ENCODE measurements at places on chromosomes 5 and 9.

DNA sequence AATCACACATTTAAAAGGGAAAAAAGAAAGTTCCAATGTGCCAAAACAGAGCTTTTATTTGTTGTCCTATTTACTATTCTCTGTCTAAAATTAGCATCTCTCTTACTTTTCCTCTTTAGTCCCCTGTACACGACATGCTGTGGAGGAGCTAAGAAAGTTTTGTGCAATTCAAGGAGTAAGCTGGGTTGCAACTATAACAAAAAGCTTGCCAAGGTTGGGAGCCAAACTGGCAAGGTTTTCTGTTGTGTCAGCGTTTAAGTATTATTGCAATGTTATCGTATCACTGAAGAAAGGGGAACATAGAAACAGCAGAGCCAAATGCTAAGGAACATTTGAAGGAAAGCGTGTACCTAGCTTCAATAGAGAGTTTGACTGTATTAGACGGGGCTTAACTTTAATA, 680.8 kb downstream of the CETN3 start:
- no peak for DNase-seq

DNA sequence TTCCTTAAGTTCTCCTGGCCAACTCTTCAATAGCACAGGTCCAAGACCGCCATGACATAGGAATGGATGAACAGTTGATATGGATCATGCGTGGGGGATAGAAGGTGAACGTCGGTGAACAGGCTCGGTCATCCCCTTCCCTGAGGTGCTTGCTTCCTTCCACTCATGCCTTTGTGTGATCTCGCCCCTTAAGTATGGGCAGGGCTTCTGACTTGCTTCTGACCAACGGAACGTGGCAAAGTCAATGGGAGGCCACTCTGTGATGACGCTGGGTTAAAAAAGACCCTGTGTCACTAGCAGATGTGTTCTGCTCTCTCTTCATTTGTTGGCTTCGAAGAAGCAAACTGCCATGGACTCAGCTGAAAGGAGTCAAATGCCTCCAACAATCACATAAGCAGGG, 240.5 kb upstream of the TUT7 start:
- DNase-seq = no peak

GRCh38 chr5:139655727-139656271, 7.7 kb downstream of the CXXC5 start:
- no peak for DNase-seq

GRCh38 chr5:113632996-113633395, 119.5 kb downstream of the YTHDC2 start:
- DNase-seq = no peak

- peak; percentile 83 for DNase-seq
These were observed 2.6 kb downstream of the CDK9 start for GRCh38 chr9:127788337-127789011.

GRCh38 chr5:53667621-53668020, 107.2 kb downstream of the NDUFS4 start:
- no peak for DNase-seq

GRCh38 chr9:129362287-129363000, 184.4 kb upstream of the IER5L start:
- DNase-seq = no peak

- no peak for DNase-seq
These were observed 45.9 kb downstream of the CERT1 start for GRCh38 chr5:75465480-75465879.

- no peak for DNase-seq
These were observed 360.4 kb upstream of the ZNF608 start for GRCh38 chr5:125106881-125107280.

DNA sequence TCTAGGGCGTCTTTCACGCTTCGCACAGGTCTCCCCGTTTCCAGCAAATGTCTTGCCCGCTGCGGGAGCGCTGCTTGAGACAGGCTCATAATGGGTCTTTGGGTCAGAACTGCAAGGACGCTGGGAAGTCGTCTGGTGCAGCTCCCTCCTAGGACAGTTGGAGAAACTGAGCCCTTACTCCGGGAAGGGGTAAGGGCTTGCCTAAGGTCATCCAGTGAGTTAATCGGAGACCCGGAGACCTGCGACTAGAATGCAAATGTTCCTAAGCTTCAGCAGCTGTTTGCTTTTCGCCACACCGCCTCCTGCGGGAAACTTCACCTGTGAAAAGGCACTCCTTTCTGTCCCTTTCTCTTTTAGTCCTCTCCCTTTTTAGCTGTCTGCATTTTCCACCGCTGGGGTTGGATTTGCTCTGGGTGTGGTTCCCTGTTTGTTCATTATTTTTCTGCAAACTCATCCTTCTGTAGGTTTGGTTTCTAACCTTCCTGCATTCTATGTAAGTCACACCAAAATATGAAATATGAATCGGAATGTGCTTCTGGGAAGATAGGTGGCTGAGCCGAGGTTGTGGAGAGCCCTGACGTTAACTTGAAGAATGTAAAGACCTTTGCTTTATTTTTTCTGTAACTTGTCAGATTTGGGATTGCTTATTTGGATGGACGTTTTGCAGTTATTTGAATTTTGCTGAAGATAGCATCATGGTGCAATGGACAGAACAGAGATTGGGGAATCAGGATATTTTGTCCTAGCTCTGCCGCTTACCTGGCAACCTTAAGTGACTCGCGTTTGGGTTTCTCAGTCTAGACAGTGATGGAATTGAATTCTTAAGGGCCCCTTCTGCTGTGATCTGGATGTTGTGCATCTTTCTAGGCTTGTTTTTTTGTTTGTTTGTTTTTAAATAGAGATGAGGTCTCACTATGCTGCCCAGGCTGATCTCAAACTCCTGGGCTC, 909 bp downstream of the SLC36A1 start:
- peak; percentile 66 for DNase-seq

DNA sequence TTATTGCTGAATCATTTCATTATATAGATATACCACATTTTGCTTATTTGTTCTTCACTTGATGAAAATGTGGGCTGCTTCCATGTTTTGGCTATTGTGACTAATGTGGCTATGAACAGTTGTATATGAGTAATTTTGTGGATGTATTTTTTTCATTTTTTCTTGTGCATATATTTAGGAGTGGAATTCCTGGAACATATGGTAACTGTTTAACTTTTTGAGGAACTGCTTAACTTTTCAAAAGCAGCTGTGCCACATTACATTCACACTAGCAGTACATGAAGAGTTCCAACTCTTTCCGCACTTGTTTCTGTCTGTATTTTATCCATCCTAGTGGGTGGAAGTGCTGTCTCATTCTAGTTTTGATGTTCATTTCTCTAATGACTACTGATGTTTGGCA, 67.8 kb downstream of the JAK2 start:
- DNase-seq = no peak

- DNase-seq = no peak
These were observed 2.7 kb downstream of the PTGDS start for GRCh38 chr9:136979769-136980587.

- no peak for DNase-seq
These were observed 73.4 kb upstream of the MELK start for GRCh38 chr9:36499174-36499890.

- no peak for DNase-seq
These were observed 42.3 kb downstream of the PRELID2 start for GRCh38 chr5:145792840-145793239.

DNA sequence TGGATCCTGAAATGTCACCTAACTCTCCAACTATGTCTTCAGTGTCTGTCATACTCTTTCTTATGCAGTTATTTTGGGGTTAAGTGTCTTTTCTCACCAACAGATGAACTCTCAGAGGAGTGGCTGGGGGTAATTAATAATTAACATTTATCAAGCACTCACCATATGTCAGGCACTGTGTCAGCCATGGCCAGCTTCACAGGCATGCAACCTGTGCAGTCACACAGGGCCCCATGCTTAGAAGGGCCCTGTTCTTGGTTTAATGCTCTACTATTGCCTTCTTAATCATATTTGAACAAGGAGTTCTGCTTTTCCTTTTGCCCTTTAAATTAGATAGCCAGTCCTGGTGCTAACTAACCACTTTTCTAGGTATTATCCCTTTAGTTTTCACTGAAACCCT, 3.4 kb upstream of the GRPEL2 start:
- DNase-seq = no peak

DNA sequence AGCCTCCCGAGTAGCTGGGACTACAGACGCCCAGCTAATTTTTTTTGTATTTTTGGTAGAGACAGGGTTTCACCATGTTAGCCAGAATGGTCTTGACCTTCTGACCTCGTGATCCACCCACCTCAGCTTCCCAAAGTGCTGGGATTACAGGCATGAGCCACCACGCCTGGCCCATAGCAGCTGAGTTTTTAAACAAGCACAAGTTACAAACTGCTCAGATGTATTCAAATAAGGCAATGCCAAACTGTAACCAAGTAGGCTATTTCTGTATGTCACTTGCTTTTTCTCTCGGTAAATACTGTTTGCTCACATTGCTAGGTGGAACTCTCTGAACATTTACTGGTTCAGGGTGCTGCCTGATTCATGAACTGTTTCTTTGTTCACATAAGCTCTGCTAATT, 799.3 kb upstream of the NUDT12 start:
- DNase-seq = no peak

DNA sequence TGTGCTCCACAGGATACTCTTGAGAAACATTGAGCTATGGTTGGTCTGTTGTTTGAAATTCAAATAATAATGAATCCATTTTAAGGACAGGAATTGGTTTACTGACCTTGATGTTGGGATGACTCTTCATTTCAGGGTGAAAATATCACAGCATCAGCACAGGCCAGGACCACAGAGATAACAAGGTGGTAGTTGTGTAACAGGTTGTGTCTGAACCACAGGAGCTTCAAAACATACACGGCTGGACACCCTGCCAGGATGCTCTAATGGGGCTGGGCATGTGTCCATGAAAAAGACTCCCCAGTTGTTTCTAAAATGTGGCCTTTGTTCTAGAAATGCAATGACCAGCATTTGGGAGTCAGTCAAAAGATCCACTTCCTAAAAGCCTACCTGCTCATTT, 69.8 kb downstream of the ACO1 start:
- DNase-seq = no peak

- DNase-seq = no peak
These were observed 335.3 kb upstream of the ACTBL2 start for GRCh38 chr5:57817924-57818323.

DNA sequence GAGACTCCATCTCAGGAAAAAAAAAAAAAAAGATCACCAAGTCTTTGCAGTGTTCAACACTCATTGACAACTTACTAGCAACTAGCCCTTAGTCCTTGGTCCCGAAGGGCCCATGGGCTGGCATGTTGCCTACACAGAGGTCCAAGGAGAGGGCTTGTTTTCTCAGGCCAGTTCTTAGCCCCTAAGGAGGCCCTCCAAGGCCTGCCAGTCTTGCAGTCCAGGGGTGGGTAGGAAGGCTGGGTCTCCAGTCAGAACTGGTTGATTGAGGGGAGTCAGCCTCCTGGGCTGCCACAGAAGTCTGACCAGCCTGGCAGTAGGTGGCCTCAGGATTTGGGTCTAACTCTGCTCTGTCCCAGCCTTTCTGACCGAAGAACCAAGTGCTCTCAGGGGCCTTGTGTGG, 32.7 kb downstream of the IER5L start:
- no peak for DNase-seq

Measured in activated effector memory CD4-positive, alpha-beta T cell treated with anti-CD3 and anti-CD28 coated beads, Interleukin-2, amount 50 U/mL, for 16 hours (primary cell).